ENCODE measurements at places on chromosomes 6 and 20.
A peak's percentile ranks its signal among the peaks of the same experiment; 100 is the strongest.

GRCh38 chr6:103983011-103983410, 876.7 kb downstream of the HACE1 start:
- DNase-seq, result no peak

DNA sequence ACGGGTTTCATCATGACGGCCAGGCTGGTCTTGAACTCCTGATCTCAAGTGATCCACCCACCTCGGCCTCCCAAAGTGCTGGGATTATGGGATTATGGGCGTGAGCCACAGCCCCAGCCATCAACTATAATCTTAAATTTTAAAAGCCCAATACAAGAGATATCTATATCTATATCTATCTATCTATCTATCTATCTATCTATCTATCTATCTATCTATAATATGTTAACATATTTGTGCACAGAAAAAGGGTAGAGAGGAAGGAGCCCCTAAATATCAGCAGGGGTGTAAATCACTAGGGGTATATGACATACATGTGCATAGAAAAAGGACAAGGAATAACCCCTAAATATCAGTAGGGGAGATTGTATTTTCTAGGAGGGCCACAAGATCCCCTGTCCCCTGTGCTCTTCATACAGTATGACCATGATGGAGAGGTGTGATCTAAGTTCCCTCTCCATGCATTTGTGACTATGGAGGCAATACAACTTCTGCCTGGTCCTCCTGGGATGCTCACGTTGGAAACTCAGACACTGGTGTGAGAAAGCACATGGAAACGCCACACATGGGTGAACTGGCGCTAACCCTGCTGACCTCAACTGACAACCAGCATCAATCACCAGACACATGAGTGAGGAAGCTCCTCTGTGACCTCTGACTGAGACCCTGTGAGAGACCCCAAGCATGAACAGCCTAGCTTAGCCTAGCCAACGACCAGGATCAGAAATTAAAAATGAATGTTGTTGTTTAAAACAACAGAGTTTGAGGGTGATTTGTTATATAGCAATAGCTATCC, 1.2 kb upstream of the SPATS1 start:
- no peak for DNase-seq

- peak; percentile 40 for DNase-seq
Observed at GRCh38 chr20:891058-891705, 25.0 kb downstream of the ANGPT4 start.

DNA sequence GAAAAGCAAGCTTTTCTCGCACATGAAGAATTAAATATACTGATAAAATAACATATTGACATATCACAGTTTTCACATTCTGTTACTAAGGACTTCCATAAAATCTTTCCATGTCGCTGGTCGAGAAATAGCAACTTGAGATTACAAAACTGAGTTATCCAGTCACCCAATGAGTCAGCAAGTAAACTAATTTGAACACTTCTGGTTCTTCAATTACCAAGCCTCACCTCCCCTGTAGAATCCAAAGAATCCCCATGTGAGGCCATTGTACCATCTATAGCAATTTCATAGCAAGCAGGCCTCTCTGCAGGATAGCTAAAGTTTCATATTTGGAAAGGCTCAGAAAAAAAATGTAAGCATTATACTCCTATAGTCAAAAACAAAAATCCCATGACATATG, 87.3 kb downstream of the PKHD1 start:
- no peak for DNase-seq

DNA sequence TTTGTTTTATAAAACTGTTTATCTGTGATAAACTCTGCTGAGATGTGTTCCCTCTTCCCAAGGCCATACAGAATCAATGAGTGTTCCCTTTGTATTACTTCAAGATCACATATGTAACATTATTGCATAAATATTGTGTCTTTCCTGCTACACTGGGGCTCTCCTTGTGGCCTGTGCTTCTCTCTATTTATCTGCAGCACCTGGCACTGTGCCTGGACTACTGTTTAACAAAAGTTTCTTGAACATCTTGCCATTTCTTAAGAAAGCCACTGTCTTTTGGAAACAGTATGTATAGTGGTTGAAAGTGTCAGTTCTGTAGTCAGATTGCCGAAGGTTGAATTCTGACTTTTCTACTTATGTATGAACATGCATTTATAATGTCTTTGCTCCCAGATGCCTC, 169.0 kb upstream of the SCGN start:
- DNase-seq, result no peak

DNA sequence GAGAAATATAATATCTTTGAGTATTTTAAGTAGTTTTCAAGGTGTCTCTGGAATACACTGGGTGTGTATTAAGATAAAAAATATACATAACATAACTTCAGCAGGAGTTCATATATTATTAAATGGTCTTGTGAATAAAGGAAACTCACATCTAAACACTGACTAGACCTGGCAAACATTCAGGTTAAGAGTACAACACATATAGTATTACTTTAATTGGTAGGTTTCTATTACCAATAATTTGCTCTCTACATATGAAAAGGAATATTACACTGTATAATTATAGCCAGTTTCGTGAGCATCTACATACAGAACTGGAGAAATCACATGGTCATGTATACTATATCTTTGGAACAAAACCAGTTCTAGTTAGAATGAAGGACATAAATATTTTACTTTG, 8.7 kb downstream of the NCOA5 start:
- DNase-seq, result no peak

- DNase-seq, result no peak
Observed at GRCh38 chr6:1475174-1475573, 85.8 kb downstream of the FOXF2 start.

DNA sequence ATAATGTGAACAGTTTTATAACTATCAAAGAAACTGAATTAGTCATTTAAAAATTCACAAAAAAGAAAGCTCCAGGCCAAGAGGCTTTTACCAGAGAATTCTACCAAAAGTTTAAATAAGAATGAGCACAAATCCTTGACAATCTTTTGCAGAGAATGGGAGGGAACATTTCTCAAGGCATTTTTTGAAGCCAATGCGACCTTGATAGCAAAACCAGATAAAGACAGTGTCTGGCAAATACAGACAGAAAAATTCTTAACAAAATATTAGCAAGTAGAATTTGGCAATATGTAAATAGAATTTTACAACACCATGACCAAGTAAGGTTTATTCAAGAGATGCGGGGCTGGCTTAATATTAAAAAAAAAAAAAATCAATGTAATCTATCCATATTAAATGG, 41.7 kb downstream of the RNF24 start:
- no peak for DNase-seq

- no peak for DNase-seq
Observed at GRCh38 chr6:159535656-159536350, 157.2 kb downstream of the SOD2 start.

DNA sequence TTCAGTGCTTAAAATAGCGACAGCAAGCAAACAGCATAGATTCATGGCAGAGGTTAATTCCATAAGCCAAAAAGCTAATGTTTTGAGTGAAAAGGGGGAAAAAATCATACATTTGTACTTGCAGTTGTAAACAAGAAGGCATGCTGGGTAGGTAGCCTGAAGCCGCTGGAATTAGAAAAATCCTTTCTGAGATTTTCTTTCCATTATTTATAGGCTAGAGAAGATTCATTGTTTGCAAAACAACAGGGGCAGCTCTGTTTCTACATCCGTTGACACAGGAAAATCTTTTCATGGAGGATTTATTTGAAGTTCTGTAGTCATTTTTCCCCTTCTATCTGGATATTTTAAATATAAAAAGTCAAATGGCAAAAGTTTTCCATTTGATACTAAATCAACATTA, 843.9 kb downstream of the QKI start:
- DNase-seq, result no peak

- DNase-seq, result no peak
Observed at GRCh38 chr6:167546611-167547327, 221.9 kb downstream of the TTLL2 start.

DNA sequence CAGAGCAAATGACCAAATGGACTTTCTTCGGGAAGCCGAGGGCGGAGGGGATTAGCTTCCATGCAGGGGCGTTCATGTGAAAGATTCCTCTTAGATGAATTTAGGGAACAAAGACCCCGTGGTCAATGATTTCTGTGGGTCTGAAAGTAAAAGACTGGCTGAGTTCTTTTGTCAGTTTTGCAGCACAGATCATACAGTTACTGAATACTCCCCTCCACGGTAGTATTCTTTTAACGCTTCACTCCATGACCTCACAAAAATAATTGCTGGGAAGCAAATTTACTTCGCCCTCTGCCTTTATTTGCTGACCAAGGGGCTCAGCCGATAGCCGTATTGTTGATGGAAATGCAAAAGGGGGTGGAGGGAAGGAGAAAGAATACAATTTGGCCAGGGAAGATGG, 86.0 kb upstream of the SALL4 start:
- DNase-seq, result no peak

GRCh38 chr6:30219244-30219643, 6.0 kb upstream of the TRIM26 start:
- peak; percentile 36 for DNase-seq

GRCh38 chr6:31907158-31907813, 5.4 kb upstream of the ZBTB12 start:
- DNase-seq, result no peak

DNA sequence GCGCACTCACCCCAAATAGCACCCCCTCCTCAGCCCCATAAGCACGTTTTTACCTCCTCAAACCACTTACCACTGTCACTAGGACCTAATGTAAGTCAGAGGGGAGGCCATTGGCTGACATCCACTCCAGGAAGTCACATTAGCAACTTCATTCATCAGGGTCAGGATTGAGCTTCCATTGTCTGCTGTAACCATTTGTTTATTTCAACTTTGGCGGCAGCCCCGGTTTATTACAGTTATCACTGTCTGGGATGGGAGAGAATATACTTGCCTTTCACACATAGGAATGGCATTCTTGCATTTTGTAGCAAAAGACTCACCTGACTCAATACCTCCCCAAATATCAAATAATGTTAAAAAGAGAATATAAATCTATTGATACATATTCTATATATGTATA, 38.3 kb downstream of the MAFB start:
- DNase-seq, result no peak

- no peak for DNase-seq
Observed at GRCh38 chr20:22729180-22729579, 144.8 kb upstream of the FOXA2 start.

- DNase-seq, result no peak
Observed at GRCh38 chr20:61234224-61234890, 17.7 kb upstream of the CDH4 start.

DNA sequence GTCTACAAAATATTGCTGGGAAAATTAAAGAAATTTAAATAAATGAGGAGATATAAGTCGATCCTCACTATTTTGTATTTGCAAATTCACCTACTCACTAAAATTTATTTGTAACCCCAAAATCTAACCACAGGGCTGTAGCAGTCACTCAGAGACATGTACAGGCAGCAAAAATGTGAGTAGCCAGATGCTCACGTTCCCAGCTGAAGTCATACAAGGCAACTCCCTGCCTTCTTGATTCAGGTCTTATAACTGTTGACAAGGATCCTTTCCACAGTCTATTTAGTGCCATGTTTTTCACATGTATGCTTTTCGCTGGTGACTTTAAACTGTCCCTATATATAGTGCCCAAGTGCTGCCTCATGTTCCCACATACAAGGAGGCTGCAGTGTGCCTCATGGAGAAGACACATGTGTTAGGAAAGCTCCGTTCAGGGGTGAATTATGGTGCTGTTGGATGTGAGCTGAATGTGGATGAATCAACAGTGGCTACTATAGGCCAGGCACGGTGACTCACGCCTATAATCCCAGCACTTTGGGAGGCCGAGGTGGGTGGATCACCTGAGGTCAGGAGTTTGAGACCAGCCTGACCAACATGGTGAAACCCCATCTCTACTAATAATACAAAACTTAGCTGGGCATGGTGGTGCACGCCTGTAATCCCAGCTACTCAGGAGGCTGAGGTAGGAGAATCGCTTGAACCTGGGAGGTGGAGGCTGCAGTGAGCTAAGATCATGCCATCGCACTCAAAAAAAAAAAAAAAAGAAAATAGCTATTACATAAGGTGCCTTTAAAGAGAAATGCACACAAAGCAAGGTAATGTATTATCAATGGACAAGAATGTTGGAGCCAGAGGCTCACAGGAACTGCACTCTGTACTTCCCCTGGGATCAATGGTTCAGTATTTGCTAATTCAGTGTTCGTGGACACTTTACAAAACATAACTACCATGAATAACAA, 55.3 kb downstream of the STK35 start:
- no peak for DNase-seq

DNA sequence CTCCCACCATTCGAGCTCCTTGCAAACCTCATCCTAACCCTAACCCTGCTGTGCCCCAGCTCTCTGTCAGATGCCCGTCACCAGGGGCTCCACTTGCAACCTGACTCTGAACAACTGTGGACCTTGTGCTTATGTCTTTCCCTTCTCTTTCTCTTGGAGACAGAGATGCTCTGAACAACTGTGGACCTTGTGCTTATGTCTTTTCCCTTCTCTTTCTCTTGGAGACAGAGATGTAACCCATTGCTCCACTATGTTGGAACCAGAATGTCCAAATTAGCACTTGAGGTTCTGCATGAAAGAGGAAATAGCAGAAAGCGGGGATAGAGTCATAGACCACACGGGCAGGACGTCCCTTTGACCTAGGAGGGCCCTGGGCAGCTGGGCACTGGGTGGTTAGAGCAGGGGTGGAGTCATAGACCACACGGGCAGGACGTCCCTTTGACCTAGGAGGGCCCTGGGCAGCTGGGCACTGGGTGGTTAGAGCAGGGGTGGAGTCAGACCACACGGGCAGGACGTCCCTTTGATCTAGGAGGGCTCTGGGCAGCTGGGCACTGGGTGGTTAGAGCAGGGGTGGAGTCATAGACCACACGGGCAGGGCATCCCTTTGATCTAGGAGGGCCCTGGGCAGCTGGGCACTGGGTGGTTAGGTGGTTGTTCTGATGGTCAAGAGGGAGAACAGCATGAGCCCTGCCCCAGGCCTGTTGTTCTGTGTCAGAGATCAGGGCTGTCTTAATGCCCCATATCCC, 22.2 kb downstream of the PCMTD2 start:
- no peak for DNase-seq

DNA sequence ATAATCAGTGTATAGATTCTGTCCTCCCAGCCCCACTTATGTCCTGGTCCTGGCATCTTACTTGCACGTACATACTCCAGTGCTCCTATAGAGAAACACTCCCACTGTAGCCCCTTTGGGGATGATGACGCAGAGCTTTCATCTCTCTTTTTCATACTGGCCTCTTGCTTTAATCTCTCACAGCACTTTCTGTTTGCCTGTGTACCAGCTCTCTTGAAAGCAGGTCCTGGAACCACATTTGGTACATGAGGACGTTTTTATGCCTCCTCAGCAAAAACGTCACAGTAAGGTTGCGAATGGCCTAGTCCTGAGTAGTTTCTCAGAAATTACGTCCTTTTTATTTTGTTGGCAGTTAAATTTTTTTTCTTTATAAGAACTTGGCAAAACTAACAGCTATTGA, 10.8 kb downstream of the L3MBTL3 start:
- DNase-seq, result no peak

DNA sequence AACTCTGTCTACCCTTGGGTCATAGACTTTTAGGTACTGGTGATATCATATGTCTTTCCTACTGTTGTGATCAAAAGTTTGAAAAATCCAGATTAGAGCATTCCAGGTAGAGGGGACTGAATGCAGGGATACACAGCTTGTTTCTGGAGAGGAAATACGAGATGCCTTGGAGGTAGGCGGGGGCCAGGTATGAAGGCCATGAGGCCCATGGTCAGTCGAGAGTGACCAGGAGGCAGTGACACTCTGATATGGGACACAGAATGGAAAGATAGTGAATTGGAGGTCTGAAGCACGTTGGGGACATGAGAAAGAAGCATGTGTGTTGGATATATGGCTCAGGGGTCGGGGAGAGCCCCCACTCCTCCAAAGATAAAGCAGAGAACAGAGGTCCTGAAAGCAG, 16.1 kb upstream of the SRSF3 start:
- no peak for DNase-seq

- DNase-seq, result no peak
Observed at GRCh38 chr20:33070111-33071053, 9.1 kb upstream of the BPIFB4 start.

- DNase-seq, result no peak
Observed at GRCh38 chr20:31801508-31801907, 17.6 kb upstream of the MYLK2 start.

Data from lower leg skin (tissue), 4 donors.